ENCODE measurements at places on chromosomes 1 and 21. TPM values are rescaled to one million over a fixed set of nuclear protein-coding genes. Genes with fewer than 3 reads are reported as not detected.

DNA sequence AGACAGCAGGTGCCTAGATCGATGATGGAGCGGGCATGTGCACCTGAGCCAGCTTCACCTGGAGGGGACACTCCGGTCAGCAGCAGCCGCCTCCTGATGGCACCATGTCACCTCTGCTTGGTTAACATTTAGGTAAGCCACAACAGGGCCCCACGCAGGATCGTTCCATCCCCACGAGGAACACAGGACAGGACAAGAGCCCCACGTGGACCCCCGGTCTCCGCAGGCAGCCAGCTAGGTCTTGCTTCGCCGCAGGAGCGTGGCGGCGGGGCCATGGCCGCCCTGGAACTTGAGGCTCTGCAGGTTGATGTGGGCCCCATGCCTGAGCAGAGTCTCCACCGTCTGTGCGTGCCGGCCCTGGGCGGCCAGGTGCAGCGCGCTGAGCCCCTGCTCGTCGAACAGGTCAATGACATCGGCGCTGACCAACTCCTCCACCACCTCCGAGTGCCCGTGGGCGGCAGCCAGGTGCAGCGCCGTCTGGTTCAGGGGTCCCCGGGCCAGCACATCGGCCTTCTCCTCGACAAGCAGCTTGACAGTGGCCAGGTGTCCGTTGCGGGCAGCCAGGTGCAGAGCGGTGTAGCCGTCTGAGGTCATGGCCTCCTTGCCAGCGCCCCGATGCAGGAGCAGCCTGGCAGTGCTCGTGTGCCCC, 26.1 kb downstream of the RIPK4 start:
- DNase-seq, result no peak

Gene LCE2A
- not detected for total RNA-seq

- DNase-seq, result no peak
Observed at GRCh38 chr1:202656057-202656456, 54.2 kb downstream of the SYT2 start.

DNA sequence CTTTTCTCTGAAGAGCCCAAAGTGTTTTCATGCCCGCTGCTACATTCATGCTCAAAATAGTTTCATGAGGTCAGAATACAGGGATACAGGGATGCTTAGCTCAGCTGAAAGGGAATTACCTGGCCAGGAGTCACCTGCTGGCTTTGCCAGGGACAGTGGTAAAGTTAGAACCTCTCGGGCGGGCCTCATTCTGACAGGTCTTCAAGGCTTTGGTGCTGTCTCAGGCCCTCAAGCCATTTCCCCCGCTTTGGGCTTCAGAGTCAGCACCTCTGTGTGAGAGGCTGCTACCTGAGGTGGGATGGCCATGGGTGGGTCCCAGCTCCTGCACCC, 5.5 kb downstream of the RASSF5 start:
- no peak for DNase-seq

Gene EDEM3
- 11.5 TPM for total RNA-seq

GRCh38 chr1:1202831-1203560, 3.4 kb downstream of the TNFRSF18 start:
- no peak for DNase-seq

- no peak for DNase-seq
Observed at GRCh38 chr1:50703240-50703639, 256.8 kb downstream of the FAF1 start.

Gene CAPN9
- total RNA-seq, result not detected
